ENCODE measurements at places on chromosomes 6 and 20. TPM values are rescaled to one million over a fixed set of nuclear protein-coding genes. Genes with fewer than 3 reads are reported as not detected.

C6orf89 gene
- total RNA-seq, result 23.8 TPM

SAMD5 gene
- total RNA-seq, result 0.09 TPM

HLA-DRB5 gene
- not detected for total RNA-seq

DEFB124 gene
- total RNA-seq, result not detected

MEP1A gene
- not detected for total RNA-seq

LAMP5 gene
- 0.18 TPM for total RNA-seq

CST5 gene
- not detected for total RNA-seq

SEL1L2 gene
- not detected for total RNA-seq

C2 gene
- total RNA-seq, result 4.4 TPM

TCF15 gene
- total RNA-seq, result not detected

CBLN4 gene
- not detected for total RNA-seq

MEI4 gene
- not detected for total RNA-seq

DAAM2 gene
- 3.4 TPM for total RNA-seq

GTSF1L gene
- total RNA-seq, result not detected

CGAS gene
- 5.4 TPM for total RNA-seq

VIP gene
- total RNA-seq, result not detected

LHFPL5 gene
- not detected for total RNA-seq

RHAG gene
- total RNA-seq, result not detected

PRSS16 gene
- not detected for total RNA-seq

SIRPG gene
- total RNA-seq, result not detected

MYBL2 gene
- total RNA-seq, result 1.6 TPM

TPBG gene
- 101 TPM for total RNA-seq
